ENCODE measurements at places on chromosomes 6 and 20. TPM values are rescaled to one million over a fixed set of nuclear protein-coding genes. Genes with fewer than 3 reads are reported as not detected.

GRCh38 chr6:131654326-131654725, 17.2 kb downstream of the ENPP3 start:
- no peak for DNase-seq

The LGSN gene
- total RNA-seq = 0.14 TPM

- DNase-seq = no peak
Measured at GRCh38 chr6:99026135-99026534, 78.4 kb upstream of the FBXL4 start.

GRCh38 chr6:64737418-64737817, 969.6 kb downstream of the EYS start:
- no peak for DNase-seq

DNA sequence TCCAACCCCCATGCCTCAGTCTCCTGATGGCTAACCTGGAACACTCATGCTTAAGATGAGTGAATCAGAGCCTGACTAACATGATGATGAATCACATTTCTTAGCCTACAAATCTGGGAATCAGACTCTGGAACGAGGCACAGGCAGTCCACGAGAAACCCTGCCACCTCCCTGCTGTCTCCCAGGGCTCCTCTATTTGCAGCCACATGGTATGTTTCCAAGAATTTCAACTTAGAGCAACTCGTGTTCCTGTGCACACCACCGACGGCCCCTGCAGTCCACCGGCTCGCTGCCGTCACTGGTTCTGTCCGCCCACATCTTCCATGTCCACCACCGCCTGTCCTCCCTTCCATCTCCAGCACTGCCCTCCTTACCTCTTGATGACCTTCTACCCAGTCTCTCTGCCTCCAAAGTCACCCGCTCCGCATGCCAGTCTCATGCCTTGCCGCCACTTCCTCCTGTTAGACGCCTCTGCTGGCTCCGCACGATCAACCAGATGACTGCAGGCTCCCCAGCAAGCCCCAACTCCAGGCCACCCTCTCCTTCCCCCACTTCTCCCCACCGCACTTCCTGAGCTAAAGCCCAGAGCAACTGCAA, 87.6 kb downstream of the AGPAT4 start:
- DNase-seq = peak; percentile 32

GRCh38 chr20:36362261-36362660, 56.1 kb downstream of the DLGAP4 start:
- DNase-seq = no peak

The NAPB gene
- total RNA-seq = 8.2 TPM

DNA sequence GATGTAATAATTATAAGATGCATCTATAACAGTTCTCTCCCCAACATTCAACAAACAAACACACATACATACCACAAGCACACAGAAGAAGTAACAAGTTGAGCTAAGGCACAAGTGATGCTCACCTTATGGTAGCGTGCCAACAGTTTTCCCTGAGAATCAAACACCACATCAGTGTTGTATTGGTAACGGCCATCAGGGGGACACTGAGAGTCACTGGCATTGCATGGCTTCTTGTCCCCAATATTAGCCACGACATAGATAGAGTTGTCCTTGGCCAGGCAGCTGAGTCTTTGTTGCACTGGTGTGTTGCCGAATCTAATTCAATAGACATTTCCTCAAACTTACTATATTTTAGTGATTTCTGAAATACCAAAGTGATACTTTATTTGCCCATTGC, 14.8 kb upstream of the VNN1 start:
- no peak for DNase-seq

- peak; percentile 29 for DNase-seq
Measured at GRCh38 chr6:13624871-13625288, 9.7 kb downstream of the NOL7 start.

All from mucosa of descending colon (tissue), 3 donors.